ENCODE measurements at places on chromosomes 6 and 20. TPM values are rescaled to one million over a fixed set of nuclear protein-coding genes. Genes with fewer than 3 reads are reported as not detected.

DNA sequence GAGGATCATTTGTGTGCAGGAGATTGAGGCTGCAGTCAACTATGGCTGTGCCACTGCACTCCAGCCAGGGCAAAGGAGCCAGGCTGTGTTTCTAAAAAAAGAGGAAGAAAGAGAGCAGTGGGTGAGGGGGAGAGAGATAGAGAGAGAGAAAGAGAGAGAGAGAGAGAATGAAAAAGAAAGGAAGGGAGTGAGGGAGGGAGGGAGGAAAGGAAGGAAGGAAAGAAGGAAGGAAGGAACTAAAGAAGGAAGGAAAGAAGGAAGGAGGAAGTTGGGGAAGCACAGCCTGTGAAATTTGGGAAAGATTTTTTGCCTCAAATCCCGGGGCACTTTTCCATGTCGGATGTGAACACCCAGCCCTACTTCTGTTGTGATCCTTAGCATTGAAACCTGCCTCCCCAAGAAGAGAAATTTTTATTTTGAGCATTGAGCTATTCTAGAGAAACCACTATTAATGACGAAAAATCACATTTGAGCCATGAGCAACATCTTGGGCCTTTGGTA is 57.8 kb downstream of the FOXA2 start:
- peaks cover 3% of the 10 kb centered on the region for H3K27me3 ChIP-seq
- no peak overlapping the region for H3K27ac ChIP-seq
- H3K4me1 ChIP-seq: no peaks in the 10 kb centered on the region

Gene GOPC
- polyA plus RNA-seq: 8.7 TPM

DNA sequence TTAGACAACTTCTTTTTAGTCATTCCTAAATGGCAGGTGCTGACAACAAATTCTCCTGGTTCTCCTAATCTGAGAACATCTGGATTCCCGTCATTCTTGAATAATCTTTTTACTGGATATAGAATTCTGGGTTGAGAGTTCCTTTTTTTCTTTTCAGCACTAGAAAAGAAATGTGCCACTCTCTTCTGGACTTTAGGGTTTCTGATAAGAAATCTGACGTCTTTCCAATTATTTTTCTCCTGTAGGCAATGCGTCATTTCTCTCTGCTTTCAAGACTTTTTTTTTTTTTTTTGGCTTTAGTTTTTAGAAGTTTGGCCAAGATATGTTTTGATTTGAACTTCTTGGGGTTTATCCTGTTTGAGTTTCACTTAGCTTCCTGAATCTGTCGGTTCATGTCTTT is 66.1 kb upstream of the RNF24 start:
- H3K4me1 ChIP-seq: peaks cover 3% of the 10 kb centered on the region
- no peak overlapping the region for H3K27ac ChIP-seq
- no peaks in the 10 kb centered on the region for H3K27me3 ChIP-seq

GRCh38 chr20:41411391-41411847 is 44.8 kb upstream of the EMILIN3 start:
- peak overlapping the region; percentile 81 for H3K27ac ChIP-seq
- no peak overlapping the region for H3K4me3 ChIP-seq
- DNase-seq: no peak
- peaks cover 45% of the 10 kb centered on the region for H3K36me3 ChIP-seq
- peaks cover 53% of the 10 kb centered on the region for H3K4me1 ChIP-seq

DNA sequence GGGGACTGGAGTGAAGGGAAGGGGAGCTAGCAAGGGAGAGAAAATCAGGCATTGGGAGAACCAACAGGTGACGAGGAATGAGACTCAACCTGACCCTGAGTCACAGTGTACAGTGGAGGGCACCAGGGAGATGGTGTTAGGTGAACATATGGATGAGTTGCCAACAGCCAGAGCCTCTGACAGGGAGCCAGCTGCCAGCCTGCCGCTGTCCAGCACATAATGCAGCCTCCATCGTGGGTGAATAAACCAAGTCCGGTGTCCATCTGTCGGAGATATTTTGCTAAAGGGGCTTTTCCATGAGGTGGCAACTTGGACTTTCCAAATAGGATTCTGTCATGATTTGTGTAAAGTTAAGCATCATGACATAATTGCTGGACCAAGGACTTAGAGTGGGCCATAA is 88.1 kb downstream of the CDH4 start:
- H3K4me1 ChIP-seq: no peaks in the 10 kb centered on the region
- H3K27me3 ChIP-seq: no peaks in the 10 kb centered on the region
- DNase-seq: no peak
- no peaks in the 10 kb centered on the region for H3K36me3 ChIP-seq
- H3K27ac ChIP-seq: no peak overlapping the region
- no peak overlapping the region for H3K4me3 ChIP-seq

DNA sequence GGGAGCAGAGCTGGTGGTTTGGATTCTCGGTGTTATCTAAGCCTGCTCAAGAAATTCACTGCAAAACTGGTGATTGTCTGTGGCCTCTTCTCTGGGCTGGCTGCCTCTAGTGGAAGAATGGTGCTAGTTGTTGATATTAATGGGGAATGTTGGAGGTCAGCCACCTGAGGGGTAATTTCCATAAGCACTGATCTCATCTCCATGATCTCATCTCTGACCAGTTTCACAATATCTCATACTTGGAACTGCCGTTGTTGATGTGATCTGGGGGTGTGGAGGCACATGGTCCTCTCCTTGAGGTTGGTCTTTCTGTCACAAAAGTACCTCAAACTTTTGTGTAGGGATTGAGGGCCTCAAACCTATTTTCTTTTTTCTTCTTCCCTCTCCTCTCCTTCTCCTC is 102.6 kb downstream of the CD109 start:
- H3K4me3 ChIP-seq: no peak overlapping the region
- no peak for DNase-seq
- H3K27me3 ChIP-seq: no peaks in the 10 kb centered on the region
- H3K36me3 ChIP-seq: no peaks in the 10 kb centered on the region
- H3K4me1 ChIP-seq: no peaks in the 10 kb centered on the region
- no peak overlapping the region for H3K27ac ChIP-seq

DNA sequence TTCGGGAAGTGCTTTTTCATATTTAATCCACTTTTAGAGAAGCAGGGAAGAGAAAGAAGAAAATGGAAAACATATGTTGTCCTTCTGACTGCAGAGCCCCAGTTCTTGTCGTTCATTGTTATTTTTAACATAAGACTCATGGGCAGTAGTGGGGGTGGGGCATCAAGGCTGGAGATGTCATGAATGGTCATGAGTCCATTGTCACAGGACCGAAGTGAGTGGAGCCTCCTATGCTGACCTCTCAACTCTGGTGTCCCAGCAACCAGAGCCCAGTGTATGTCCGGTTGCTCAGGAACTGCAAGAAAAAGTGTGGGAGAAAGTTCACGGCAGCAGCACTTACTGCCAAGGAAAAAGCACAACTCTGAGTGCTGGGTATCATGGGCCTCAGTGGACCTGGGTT is 108.6 kb downstream of the BANF2 start:
- no peak overlapping the region for H3K27ac ChIP-seq
- DNase-seq: peak; percentile 62
- no peak overlapping the region for H3K4me3 ChIP-seq
- H3K4me1 ChIP-seq: peaks cover 5% of the 10 kb centered on the region
- H3K27me3 ChIP-seq: no peaks in the 10 kb centered on the region
- H3K36me3 ChIP-seq: no peaks in the 10 kb centered on the region

GRCh38 chr6:168418711-168419121 is 22.3 kb upstream of the SMOC2 start:
- no peak for DNase-seq
- H3K36me3 ChIP-seq: no peaks in the 10 kb centered on the region
- H3K4me1 ChIP-seq: no peaks in the 10 kb centered on the region

Gene POM121L2
- polyA plus RNA-seq: not detected

Gene HCRTR2
- polyA plus RNA-seq: not detected

DNA sequence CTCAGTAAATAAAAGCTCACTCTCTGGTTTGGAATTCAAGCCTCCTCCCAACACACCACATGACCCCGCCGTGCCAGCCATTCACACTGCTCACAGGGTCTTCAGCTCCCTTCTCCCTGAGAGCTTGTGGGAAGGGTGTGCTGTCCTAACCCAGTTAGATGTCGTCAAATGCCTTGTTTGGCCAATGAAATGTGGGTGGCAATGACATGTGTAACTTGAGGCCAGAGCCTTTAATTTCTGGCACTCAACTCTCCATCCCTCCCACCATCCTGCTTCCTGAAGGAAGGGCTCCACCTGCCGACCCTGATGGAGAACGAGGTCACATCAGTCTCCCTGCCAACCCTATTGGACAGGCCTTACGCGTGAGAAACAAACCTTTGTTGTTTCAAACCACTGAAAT is 224.5 kb upstream of the AGPAT4 start:
- DNase-seq: peak; percentile 58
- no peak overlapping the region for H3K4me3 ChIP-seq
- no peaks in the 10 kb centered on the region for H3K36me3 ChIP-seq
- peaks cover 10% of the 10 kb centered on the region for H3K4me1 ChIP-seq

DNA sequence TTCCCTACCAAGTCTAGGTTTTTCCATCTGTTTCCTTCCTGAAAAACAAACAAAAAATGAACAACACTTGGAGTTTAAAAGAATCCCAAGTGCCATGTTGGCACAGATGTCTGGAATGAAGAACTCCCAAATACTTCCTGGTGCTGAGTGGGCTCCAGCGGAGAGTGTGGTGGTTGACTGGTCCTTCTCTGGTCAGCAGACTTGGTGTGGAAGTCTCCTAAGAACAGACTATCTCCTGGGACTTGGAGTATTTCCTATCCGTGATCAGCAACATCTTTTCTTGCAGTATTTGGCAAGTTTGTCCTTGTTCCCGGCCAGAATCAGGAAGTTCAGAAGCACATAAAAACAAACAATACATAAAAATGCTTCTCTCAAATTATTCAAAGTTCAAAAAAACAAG is 154.1 kb downstream of the MTFR2 start:
- H3K27me3 ChIP-seq: no peaks in the 10 kb centered on the region
- peak; percentile 66 for DNase-seq
- no peaks in the 10 kb centered on the region for H3K36me3 ChIP-seq
- H3K4me3 ChIP-seq: no peak overlapping the region
- H3K27ac ChIP-seq: peak overlapping the region; percentile 33

Gene OR2B6
- not detected for polyA plus RNA-seq

Gene ARFGEF3
- polyA plus RNA-seq: 0.22 TPM

Gene TMEM151B
- polyA plus RNA-seq: 0.04 TPM

Gene ASIP
- polyA plus RNA-seq: 0.06 TPM

Gene SLC16A10
- 39.3 TPM for polyA plus RNA-seq

DNA sequence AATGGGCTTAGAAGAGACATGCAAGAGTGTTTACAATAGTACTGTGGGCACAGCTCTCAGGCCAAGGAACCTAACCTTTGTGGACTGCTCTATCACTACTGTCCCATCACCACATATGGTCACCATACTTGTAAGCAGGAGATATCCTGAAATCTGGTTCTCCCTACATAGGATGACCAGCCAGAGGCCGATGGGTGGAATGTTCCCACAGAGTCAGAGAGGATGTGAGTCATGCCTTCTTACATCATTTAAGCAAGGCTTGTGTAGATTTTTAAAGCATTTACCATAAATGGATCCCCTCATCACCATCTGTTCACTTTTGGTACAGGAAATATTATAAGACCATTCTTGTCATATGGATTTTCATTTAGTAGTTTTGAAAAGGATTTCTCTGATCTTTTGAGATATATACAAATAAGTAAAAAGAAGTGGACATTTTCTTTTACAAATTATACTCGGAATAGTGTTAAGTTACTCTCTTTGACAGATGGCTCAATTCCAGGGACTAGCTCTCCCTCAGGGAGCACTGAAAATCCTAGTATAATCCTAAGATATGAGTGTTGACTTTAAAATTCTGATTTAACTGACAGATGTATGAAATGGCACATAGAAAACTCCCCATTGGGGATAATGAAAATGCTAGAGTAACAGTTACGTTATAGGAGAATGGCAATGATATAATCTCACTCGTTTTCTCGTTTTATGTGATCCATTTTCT is 6.6 kb downstream of the HTR1B start:
- peaks cover 9% of the 10 kb centered on the region for H3K27me3 ChIP-seq
- no peak overlapping the region for H3K27ac ChIP-seq
- peak; percentile 12 for DNase-seq
- no peak overlapping the region for H3K4me3 ChIP-seq

Gene CCN6
- not detected for polyA plus RNA-seq

DNA sequence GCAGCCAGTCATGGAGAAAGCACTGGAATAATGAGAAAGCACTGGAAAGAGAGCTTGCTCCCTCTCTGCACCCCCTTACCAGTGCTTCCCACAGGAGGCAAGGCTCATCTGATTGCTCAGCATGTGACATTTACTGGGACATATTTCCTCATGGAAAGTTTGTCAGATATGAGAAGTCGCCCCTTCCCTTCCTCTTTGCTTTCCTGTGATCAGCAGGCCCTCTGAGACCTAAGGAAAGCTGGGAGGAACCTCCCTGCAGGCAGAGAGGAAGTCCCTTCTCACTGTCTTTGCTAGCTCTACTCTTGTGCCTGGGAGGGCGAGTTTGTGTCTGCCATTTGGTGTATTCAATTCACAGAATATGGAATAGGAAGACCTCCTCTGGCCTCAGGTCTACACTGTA is 283.8 kb downstream of the ALDH8A1 start:
- no peaks in the 10 kb centered on the region for H3K36me3 ChIP-seq
- H3K4me3 ChIP-seq: no peak overlapping the region
- DNase-seq: no peak
- H3K4me1 ChIP-seq: no peaks in the 10 kb centered on the region

GRCh38 chr20:49568278-49569151 is 578 bp upstream of the PTGIS start:
- H3K4me1 ChIP-seq: no peaks in the 10 kb centered on the region
- H3K27ac ChIP-seq: no peak overlapping the region
- peak overlapping the region; percentile 64 for H3K4me3 ChIP-seq
- H3K27me3 ChIP-seq: peaks cover 5% of the 10 kb centered on the region
- DNase-seq: peak; percentile 41
- H3K36me3 ChIP-seq: no peaks in the 10 kb centered on the region

GRCh38 chr6:56172144-56172543 is 75.2 kb downstream of the COL21A1 start:
- no peaks in the 10 kb centered on the region for H3K4me1 ChIP-seq
- H3K27me3 ChIP-seq: no peaks in the 10 kb centered on the region

DNA sequence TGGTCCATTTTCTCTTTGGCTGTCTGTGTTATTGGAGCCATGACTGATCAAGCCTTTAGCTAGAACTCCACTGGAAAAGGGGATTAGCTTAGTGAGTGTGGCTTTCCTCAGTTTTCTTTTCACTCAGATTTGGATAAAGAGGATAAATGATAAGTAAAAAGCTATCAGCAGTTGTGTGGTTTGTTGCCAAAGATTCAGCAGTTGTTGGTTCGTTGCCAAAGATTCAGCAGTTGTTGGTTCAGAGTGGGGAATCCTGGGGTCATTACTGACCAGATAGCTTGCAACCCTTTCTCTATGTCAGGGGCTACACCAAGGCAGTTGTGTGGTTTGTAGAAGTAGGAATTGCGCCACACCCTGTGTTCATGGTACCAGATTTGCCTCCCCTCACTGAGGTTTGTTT is 107.7 kb upstream of the SCP2D1 start:
- H3K27ac ChIP-seq: no peak overlapping the region
- no peaks in the 10 kb centered on the region for H3K36me3 ChIP-seq
- DNase-seq: no peak

DNA sequence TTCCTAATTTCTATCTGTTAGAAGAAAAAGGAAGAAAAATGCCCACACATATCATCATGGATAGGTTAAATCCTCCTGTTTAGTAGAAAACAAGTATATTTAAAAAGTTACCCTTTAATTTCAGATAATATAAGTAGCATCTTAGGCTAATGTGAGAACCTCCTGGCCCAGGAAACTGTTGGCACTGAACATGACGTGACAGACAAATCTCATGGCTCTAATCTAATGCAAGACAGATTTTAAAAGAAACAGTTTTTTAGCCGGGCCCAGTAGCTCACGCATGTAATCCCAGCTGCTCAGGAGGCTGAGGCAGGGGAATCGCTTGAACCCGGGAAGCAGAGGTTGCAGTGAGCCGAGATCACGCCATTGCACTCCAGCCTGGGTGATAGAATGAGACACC is 22.9 kb downstream of the CYP39A1 start:
- no peaks in the 10 kb centered on the region for H3K4me1 ChIP-seq
- H3K27ac ChIP-seq: no peak overlapping the region
- H3K27me3 ChIP-seq: no peaks in the 10 kb centered on the region
- no peak for DNase-seq
- H3K36me3 ChIP-seq: no peaks in the 10 kb centered on the region

All from psoas muscle (tissue), 8 donors.